ENCODE measurements at places on chromosomes 4 and X. TPM values are rescaled to one million over a fixed set of nuclear protein-coding genes. Genes with fewer than 3 reads are reported as not detected.

Gene UGT8
- not detected for total RNA-seq

Gene TMEM154
- total RNA-seq, result 3.9 TPM

Gene DCTD
- total RNA-seq, result 77.8 TPM

Gene MTNR1A
- total RNA-seq, result not detected

Gene PNMA6A
- 0.99 TPM for total RNA-seq

Gene GC
- total RNA-seq, result not detected

Gene PNMA3
- total RNA-seq, result not detected

Gene NCAPG
- 38.7 TPM for total RNA-seq

Gene TAF7L
- total RNA-seq, result 0.09 TPM

Gene NSUN7
- under 0.01 TPM for total RNA-seq

Gene RAB9B
- 0.28 TPM for total RNA-seq

Gene PPBP
- not detected for total RNA-seq

Gene MBNL3
- total RNA-seq, result 0.99 TPM

Gene PRSS12
- total RNA-seq, result 0.56 TPM

Gene SH2D1A
- total RNA-seq, result not detected

All from endothelial cell of coronary artery (primary cell).